ENCODE measurements at places on chromosomes 5 and 9. TPM values are rescaled to one million over a fixed set of nuclear protein-coding genes. Genes with fewer than 3 reads are reported as not detected.

The RXFP3 gene
- under 0.01 TPM for total RNA-seq

The PDZD2 gene
- total RNA-seq: 0.97 TPM

The ZNF366 gene
- under 0.01 TPM for total RNA-seq

The ORM1 gene
- total RNA-seq: not detected

The DMRTA1 gene
- total RNA-seq: 0.32 TPM

The F2RL2 gene
- 29.8 TPM for total RNA-seq

The SLC28A3 gene
- total RNA-seq: 0.43 TPM

The ANGPTL2 gene
- 19.9 TPM for total RNA-seq

The NEUROG1 gene
- total RNA-seq: not detected

The STK10 gene
- total RNA-seq: 24.2 TPM

The SH3GL2 gene
- total RNA-seq: 0.43 TPM

The IL13 gene
- not detected for total RNA-seq

The IRF1 gene
- 27.1 TPM for total RNA-seq

The NR6A1 gene
- under 0.01 TPM for total RNA-seq

The SPAG8 gene
- 0.86 TPM for total RNA-seq

The KLF9 gene
- total RNA-seq: 34.5 TPM

The CDC14B gene
- 13.2 TPM for total RNA-seq

The SAXO1 gene
- not detected for total RNA-seq

The RRAGA gene
- 55.3 TPM for total RNA-seq

The FBXL7 gene
- total RNA-seq: 10.6 TPM

The QRFP gene
- not detected for total RNA-seq

The PLEKHG4B gene
- total RNA-seq: under 0.01 TPM
